ENCODE measurements at places on chromosomes 13 and 19.

DNA sequence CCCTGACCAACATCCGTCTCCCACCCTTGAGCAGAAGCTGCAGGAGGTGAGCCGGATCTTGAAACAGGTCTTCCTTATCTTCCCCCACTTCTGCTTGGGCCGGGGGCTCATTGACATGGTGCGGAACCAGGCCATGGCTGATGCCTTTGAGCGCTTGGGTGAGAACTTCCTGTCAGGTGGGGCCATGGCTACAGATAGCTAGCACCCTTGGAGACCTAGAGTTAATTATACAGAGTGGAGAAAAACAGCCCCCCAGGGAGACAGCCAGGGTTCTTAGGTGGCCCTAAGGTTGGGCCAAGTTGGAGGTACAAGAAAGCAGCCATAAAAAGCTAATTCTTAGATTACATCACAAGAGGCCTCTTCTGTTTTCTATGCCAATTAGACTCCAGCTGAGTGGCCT is 8.9 kb upstream of the ARHGAP45 start:
- DNase-seq: no peak

GRCh38 chr13:73365252-73365651 is 306.4 kb downstream of the KLF5 start:
- no peak for DNase-seq

DNA sequence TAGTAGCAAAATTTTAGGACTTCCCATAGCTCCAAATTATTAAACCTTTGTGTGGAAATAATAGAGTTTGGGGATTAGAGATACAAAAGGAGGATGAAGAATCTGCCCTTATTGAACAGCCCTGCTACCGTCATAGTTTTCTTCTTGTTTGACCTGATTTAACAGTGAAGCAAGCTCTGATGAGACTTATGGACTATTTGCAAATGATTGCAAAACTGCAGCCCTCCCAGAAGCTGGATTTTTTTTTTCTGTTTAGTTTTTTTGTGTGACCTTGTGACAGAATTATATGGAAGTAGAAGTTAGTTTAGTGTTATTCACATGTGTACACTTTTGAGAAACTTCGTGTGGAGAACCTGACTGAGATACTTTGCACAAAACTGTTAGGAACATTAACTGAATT is 267.8 kb downstream of the KCNRG start:
- DNase-seq: no peak

GRCh38 chr13:109836629-109837607 is 50.5 kb upstream of the IRS2 start:
- no peak for DNase-seq

DNA sequence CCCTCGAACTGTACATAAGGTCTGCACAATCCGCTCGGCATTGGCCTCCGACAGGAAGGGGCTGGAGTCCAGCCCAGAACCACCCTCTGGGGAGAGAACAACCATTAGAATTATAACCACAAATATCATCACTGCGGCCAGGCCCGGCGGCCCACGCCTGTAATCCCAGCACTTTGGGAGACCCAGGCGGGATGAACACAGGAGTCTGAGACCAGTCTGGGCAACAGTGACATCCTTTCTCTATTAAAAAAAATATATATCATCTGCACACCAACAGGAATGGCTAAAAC is 11.4 kb downstream of the COQ8B start:
- no peak for DNase-seq

GRCh38 chr13:30711837-30712236 is 23.5 kb upstream of the ALOX5AP start:
- no peak for DNase-seq
